Stimulated activated CD4-positive, alpha-beta T cell treated with anti-CD3 and anti-CD28 coated beads, Interleukin-4, amount 100 ng/mL, for 1 hour (primary cell): ENCODE measurements at places on chromosomes 5 and 9.

GRCh38 chr5:94692581-94692980, 74.1 kb downstream of the SLF1 start:
- DNase-seq = no peak

DNA sequence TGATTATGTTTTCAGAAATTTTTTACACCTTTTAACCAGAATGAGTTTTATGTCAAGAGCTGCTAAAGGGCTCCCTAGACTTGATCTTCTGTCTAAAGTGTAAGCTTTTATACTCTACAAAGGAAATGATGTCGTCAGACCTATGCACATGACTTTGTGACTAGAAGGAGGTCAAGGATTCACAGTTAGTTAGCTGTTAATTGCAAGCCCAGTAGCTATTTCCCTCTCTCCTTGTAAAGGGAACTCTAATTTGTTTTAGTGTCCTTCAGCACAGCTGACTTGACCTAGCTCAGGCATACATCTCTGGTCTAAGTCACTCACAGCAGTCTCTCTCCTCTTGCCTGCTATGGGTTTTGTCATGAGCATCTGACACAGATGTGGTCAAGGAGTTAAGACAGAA, 173.5 kb upstream of the NREP start:
- DNase-seq = no peak

GRCh38 chr5:111505096-111505495, 7.2 kb downstream of the STARD4 start:
- no peak for DNase-seq

DNA sequence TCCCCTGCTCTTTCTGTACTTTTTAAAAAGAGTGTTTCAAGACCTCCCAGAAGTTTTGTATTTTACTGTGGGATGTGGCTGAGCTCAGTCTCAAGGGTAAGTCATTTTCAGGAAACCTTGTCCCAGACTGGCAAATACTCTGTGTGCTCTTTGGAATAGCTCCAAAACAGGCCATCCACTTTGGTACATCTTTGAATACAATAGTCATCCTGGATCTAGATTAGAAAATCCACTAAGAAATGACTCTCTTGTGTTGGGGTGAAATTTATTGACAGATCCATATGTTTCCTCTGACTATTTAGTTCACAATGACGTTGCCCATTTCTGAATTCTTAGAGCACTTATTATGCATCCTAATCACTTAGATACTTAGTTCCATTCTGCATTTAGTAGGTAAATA, 95.2 kb downstream of the PLCXD3 start:
- no peak for DNase-seq

DNA sequence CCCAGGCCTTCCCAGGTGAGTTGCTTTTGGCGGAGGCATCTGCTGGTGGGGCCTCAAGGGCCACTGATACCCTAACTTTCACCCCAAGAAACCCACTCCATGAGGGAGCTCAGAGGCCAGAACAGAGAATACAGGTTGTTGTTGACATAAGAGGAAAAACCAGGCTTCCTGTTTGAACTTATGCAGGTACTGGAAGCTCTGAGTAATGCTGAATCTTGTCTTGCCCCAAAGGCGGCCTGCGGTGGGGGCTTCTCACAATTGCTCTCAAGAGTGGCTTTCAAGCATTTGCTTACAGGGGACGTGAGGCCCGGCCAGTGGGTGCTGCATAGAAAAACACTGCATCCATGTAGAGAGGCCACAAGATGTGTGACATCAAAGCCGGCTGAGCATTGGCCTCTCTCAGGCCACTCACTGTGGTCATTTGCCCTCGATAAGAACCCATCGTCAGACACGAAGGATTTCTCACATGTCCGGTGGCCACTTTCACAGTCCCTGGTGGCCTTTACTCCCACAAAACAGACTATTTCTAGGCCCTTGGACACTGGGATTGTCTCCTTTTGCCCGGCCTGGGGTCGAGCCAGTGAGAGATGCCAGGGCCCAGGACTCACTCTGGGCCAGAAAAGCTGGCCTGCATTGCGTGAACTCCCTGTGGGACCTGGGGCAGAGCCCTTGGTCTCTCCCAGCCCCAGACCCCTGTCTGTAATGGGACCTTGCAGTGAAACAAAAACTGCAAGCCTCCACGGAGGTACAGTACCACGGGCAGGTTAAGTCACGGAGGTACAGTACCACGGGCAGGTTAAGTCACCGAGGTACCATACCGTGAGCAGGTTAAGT, 34.5 kb upstream of the TCF7 start:
- DNase-seq = peak; percentile 72

DNA sequence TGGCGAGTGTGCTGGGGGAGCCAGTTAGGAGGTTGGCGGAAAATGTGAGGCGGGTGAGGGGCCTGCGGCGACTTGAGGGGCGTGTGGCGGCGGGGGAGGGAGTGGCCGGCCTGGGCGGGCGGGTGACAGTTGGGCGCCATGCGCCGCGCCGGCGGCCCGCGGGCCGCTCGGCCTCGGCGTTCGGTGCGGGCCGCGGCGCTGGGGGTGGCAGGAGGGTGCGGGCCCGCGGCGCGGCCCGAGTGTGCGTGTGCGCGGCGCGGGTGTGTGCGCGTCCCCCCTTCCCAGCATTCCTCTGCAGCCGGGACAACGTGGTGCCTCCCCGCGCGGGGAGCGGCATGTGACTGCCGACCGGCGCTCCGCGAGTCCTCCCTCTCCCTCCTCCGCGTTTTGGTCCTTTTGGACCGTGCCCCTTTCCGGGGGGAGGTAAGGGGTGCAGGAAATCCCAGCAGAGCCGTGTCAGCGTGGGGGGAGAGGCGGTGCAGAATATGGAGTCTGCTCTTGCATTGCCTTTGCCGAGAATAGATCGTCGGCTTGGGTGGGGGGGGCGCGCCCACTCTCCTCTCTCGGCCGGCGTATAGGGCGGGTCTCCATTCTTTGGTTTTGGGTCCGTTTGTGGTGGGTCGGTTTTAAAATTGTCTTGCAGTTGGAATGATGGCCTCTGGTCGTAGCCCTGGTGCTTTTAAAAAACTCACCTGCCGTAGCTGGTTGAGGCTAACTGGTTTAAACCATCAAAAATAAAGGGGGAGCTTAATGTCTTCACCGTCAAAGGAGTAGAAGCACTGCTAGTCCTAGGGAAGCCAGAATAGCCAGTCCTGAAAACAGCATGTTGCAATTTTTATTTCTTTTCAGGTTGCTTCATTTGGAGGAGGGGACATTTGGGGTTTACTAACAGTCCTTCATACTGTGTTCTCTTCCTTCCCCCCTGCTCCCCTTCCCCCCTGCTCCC, 2.0 kb downstream of the LARP1 start:
- DNase-seq = peak; percentile 67

- no peak for DNase-seq
Measured at GRCh38 chr9:101977614-101978210, 239.3 kb upstream of the GRIN3A start.

GRCh38 chr9:99050292-99050911, 54.5 kb upstream of the TGFBR1 start:
- no peak for DNase-seq

DNA sequence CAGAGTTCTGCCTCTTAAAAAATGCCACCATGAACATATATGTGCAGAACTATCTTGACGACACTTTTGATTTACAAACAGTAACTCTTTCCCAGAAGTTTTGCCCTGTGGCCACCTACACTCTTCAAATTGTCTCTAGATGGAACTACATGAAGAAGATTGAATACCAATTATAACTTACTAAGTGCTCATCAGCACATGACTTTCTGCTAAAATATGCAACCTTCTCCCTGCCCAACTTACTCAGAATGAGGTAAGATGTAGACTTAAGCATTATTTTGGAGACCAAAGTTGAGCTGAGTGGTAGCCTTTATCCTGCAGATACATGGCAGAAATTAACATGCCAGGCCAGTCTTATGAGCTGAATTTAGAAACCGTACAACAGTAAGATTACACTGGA, 105.4 kb downstream of the SEMA5A start:
- no peak for DNase-seq

- DNase-seq = no peak
Measured at GRCh38 chr9:16417161-16417560, 453.3 kb downstream of the BNC2 start.

- DNase-seq = no peak
Measured at GRCh38 chr9:132787748-132788159, 90.3 kb downstream of the AK8 start.

DNA sequence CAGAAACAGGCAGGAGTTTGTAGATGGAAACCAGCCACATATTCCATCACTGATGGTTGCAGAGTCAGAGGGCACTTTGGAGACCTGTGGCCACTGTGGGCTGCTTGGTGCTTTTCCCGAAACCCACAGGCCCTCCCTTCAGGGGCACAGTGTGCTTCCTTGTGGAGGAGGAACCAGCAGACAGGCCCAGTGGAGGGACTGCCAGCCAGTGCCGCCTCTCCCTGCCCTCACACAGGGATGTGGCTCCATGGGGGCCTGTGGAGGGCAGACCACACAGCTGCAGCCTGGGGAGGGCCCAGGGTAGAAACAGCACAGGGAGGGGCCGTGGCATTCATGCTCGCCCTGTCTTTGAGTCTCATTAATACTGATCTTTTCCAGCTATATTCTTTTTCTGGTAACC, 35.2 kb downstream of the CEP72 start:
- DNase-seq = no peak

GRCh38 chr5:106097340-106097739, 1573.4 kb downstream of the EFNA5 start:
- no peak for DNase-seq

- DNase-seq = no peak
Measured at GRCh38 chr5:97839341-97840086, 656.5 kb upstream of the RIOK2 start.

DNA sequence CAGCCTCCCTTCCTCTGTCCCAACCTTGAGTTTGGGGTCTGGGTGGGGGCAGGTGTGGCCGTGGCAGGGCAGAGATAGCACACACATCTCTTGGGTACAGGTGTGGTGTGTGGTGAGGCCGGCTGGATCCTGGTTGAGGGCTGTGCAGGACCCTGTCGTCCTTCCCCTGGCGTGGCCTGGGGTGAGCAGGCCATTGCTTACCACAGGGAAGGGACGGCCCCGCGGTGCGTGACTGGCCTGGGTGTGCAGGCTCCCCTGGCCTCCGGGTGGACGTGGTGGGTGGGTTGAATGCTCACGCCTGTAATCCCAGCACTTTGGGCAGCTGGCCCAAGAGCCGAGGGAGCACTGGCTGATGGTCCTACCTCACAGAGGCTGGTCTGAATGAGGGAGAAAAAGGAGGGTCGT, 1.2 kb downstream of the ARRDC1 start:
- no peak for DNase-seq

GRCh38 chr5:97118261-97119006, 24.0 kb downstream of the LIX1 start:
- no peak for DNase-seq

- DNase-seq = no peak
Measured at GRCh38 chr5:147267082-147267832, 32.4 kb downstream of the STK32A start.

DNA sequence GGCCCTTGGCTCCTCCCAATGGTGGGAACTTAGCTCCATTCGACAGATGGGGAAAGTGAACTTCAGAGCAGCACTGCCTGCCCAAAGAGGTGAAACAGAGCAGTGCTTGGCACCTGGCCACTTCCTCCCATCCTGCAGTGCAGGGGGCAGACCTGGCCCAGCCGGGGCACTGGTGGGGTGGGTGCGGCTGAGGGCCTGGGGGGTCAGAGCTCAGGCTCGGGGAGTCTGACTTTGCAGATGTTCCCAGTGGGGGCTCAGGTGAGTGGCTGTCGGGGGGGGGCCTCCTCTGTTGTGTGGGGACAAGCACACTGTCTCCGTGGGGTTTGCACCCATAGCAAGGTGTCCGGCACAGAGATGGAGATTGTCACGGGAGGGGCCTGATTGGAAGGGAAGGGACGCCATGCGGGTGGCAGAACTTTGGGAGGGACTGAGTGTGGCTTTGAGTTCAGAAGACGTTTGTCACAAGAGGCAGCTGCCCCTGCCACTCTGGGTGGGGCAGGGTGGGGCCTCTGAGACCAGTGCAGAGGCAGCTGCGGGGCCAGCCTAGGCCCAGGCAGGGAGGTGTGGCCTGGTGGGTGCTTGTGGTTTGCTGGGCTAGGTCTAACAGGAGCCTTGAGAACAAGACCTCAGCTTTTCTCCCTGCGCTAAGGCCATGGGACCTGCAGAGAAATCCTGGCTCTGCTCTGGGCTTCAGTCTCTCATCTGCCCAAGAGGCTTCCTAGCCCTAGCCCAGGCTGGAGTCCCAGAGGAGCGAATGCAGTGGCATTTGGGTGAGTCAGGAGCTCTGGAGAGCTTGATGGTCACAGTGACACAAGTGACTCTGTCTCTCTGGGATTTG, 2.5 kb downstream of the MYMK start:
- DNase-seq = no peak

DNA sequence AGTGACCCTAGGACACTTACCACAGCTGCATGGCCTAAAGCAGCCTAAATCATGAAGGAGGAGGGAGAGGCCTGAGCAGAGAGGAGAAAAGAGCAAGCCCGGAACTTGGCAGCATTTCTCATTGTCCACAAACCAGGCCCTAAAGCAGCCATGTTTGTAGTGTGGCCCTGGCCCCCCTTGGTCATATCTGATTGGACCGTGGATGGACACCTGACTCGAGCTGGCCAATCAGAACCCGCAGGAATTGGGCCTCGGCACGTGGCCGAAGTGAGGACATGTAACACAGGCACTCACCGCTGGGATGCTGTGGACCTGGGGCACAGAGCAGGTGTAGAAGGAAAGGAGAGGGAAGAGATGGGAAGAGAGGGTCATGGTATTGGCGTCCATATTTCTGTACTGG, 56.9 kb downstream of the ASS1 start:
- no peak for DNase-seq

DNA sequence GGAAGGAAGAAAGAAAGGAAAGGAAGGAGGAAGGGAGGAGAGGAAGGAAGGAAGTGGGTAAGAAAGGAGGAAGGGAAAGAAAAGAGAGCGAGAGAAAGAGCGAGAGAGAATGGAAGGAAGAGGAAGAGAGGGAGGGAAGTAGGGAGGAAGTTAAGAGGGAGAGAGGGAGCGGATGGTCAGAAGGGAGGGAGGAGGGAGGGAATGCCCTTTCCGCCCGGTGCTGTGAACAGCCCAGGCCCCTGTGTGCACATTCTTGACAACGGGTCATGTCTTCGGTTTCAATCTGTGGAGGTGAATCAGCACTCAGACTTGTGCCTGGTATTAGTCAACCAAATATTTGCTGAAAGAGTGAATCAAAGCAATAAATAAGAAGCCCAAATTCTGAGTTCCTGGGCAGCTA, 39.2 kb downstream of the PRUNE2 start:
- no peak for DNase-seq

GRCh38 chr9:124789531-124789930, 12.6 kb downstream of the OLFML2A start:
- DNase-seq = no peak

- DNase-seq = peak; percentile 57
Measured at GRCh38 chr5:98927989-98928872, 576 bp downstream of the CHD1 start.

GRCh38 chr9:32431940-32432555, 47.6 kb downstream of the ACO1 start:
- peak; percentile 38 for DNase-seq

GRCh38 chr5:167916261-167916691, 375.2 kb upstream of the WWC1 start:
- DNase-seq = no peak

GRCh38 chr5:75200776-75201175, 35.9 kb downstream of the ANKRD31 start:
- DNase-seq = no peak
